Uterine smooth muscle cell (primary cell): ENCODE measurements at places on chromosomes 16 and 17. TPM values are rescaled to one million over a fixed set of nuclear protein-coding genes. Genes with fewer than 3 reads are reported as not detected.

KRTAP2-1 gene
- not detected in 2 replicates for total RNA-seq

CHAD gene
- total RNA-seq: not detected in 2 replicates

CACNG5 gene
- total RNA-seq: not detected in 2 replicates

MMP2 gene
- 657 and 1,958 TPM in 2 replicates for total RNA-seq

ZPBP2 gene
- total RNA-seq: not detected in 2 replicates

MPO gene
- not detected in 2 replicates for total RNA-seq

PRSS33 gene
- not detected in 2 replicates for total RNA-seq

SLFN11 gene
- 141 and 147 TPM in 2 replicates for total RNA-seq

IL17C gene
- total RNA-seq: 0.12 TPM in 1 of 2 replicates, not detected in the other

SYNGR3 gene
- 1.4 and 6.1 TPM in 2 replicates for total RNA-seq

CCL2 gene
- total RNA-seq: 6.3 and 12.0 TPM in 2 replicates

TENT4B gene
- total RNA-seq: 15.5 and 19.0 TPM in 2 replicates

STAC2 gene
- total RNA-seq: not detected in 2 replicates

ACACA gene
- 86.2 and 93.2 TPM in 2 replicates for total RNA-seq

ALKBH5 gene
- total RNA-seq: 138 and 151 TPM in 2 replicates

TEKT5 gene
- not detected in 2 replicates for total RNA-seq

KRTAP2-3 gene
- 0.12 and 1.00 TPM in 2 replicates for total RNA-seq

P3H4 gene
- 43.2 and 79.7 TPM in 2 replicates for total RNA-seq

KLHL10 gene
- total RNA-seq: 0.12 TPM in 1 of 2 replicates, not detected in the other

RBFOX1 gene
- not detected in 2 replicates for total RNA-seq

NAGS gene
- 2.9 and 6.4 TPM in 2 replicates for total RNA-seq

MYH3 gene
- 0.77 and 0.87 TPM in 2 replicates for total RNA-seq

CACNG1 gene
- not detected in 2 replicates for total RNA-seq

SLC16A13 gene
- 1.00 and 1.7 TPM in 2 replicates for total RNA-seq

IGSF6 gene
- total RNA-seq: under 0.01 TPM in 1 of 2 replicates, not detected in the other

TBC1D3E gene
- total RNA-seq: 0.11 TPM in 1 of 2 replicates, not detected in the other

VTN gene
- 0.11 and 0.12 TPM in 2 replicates for total RNA-seq

BRICD5 gene
- 1.7 and 4.9 TPM in 2 replicates for total RNA-seq

ESRP2 gene
- total RNA-seq: 0.12 and 0.22 TPM in 2 replicates

CD300C gene
- total RNA-seq: not detected in 2 replicates

GINS2 gene
- 5.6 and 21.0 TPM in 2 replicates for total RNA-seq

NKD1 gene
- total RNA-seq: under 0.01 TPM in 2 replicates

SLC13A2 gene
- not detected in 2 replicates for total RNA-seq

MPP2 gene
- total RNA-seq: 2.1 and 3.9 TPM in 2 replicates

NAGLU gene
- 39.3 and 53.4 TPM in 2 replicates for total RNA-seq

PDXDC1 gene
- 92.9 and 104 TPM in 2 replicates for total RNA-seq

CDH13 gene
- total RNA-seq: 107 and 133 TPM in 2 replicates

RNU2-1 gene
- total RNA-seq: not detected in 2 replicates

IGFALS gene
- under 0.01 and 0.50 TPM in 2 replicates for total RNA-seq

GNG13 gene
- total RNA-seq: not detected in 2 replicates

ZNF423 gene
- total RNA-seq: 0.44 and 0.62 TPM in 2 replicates
